ENCODE measurements at places on chromosomes 2 and 18. TPM values are rescaled to one million over a fixed set of nuclear protein-coding genes. Genes with fewer than 3 reads are reported as not detected.

FBXO48 gene
- 0.88 TPM for total RNA-seq

PLGLB2 gene
- 3.2 TPM for total RNA-seq

MC5R gene
- total RNA-seq, result 0.36 TPM

CAPN13 gene
- total RNA-seq, result not detected

CAVIN2 gene
- total RNA-seq, result 1.8 TPM

PDE11A gene
- total RNA-seq, result 0.36 TPM

GRCh38 chr2:141959016-141959415, 171.8 kb downstream of the LRP1B start:
- DNase-seq, result no peak

DNA sequence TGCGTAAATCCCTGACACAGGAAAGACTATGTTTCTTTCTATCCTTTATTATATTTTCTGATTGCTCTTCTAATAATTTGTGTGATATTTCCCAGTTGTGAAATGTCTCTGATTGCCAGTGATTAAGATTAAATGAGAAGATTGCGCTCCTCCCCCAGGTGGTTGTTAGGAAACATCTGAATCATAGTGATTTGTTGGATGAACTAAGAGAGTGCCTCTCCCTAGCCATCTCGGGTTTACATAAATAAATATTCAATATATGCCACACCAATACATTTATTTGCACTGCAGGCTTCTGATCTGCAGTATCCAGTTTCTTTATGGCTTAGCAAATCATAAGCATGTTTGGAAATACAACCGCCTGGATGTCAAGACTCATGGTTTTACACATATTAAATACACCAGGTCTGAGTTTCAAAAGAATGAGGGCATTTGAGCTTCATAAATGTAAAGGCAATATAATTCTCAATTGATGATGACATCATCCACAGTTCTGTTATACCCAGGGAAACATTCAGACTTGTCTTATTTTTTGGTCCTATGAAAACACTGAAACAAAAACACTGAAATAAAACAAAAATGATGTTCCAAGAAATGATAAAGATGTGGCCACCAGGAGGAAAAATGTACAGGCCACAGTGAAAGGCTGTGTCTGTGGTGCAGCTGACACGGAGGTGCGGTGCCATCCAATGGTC, 826.7 kb upstream of the ACVR2A start:
- DNase-seq, result no peak

GRCh38 chr2:69238449-69239031, 148.5 kb downstream of the GFPT1 start:
- DNase-seq, result no peak

DNA sequence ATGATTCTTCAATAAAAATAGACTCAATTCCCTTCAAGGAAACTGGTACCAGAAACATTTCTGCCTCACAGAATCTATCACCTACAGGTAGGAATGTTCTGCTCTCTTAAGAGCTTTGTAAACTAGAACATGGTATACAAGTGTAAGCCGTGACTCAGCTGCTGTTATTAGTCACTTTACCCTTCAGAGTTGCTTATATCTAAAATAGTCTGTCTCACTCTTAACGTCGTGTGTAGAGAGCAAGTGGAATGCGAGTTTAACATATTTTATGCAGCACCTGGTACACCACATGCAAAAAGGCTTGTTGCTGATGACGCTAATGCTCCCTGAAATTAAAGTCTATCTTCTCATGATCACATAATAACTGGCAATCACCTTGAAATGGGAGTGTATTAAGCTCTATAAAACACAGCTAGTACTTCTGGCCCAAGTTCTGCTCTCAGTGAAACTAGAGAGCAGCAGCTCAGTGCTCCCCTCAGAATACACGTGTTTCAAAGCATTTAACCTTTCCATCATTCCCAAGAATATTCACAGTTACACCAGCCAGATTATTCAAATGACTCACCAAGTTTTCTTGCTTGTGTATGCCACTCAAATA, 420.0 kb downstream of the ZEB2 start:
- DNase-seq, result peak; percentile 85

DNA sequence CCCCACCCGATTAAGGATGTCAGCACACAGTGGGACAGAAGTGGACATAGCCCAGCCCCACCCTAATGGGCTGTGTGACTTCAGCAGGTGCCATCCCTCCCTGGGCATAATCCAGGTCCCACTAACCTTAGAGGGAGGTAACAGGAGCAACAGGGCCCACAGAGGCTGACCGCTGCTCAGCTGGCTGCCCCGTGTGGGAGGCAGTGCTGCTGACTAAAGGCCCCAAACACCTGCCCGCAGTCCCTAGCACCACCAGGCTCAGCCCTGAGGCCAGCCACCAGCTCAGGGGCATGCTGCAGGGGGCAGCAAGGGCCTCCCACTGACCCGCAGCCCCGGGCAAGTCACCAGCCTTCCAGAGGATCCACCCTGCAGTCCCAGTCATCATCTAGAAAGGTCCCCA, 14.6 kb downstream of the BIN1 start:
- DNase-seq, result peak; percentile 73

- no peak for DNase-seq
These were observed 434.7 kb upstream of the SETBP1 start for GRCh38 chr18:44246001-44246400.

DNA sequence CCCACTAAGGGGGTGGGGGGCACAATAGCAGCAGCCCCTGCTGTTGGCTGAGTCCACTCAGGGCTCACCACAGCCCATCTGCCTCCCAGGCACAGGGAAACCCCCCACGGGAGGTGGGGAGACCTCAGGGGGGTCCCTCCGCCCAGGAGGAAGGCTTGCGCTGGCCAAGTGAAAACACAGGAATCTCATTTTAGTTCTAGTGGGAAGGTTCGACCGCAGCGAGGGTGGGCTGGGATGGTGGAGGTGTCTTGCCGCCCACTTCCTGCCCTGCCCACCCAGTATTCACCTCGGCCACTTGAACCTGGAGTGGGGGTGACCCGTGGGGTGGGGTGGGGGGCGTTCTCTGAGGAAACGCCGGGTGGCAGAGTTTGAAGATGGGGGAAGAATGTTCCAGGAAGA, 6.9 kb upstream of the BOK start:
- DNase-seq, result no peak

DNA sequence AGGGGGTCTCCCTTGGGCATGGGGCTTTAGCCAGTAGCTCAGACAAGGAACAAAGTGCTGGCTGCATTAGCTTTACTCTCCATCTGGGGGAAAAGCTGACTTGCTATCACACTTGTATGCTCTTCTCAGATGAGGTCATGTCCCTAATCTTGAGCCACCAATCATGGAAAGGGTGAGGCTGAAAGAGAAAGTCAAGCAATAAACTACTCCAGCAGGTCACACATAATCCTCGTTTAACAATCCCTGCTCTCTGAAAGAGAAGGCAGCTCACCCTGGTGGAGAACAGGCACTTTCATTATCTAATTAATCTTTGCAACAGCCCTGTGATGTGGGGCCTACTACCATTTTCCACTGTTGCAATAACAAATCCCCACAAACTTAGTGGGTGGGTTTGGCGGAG, 129.7 kb upstream of the CAPN13 start:
- DNase-seq, result no peak

- DNase-seq, result no peak
These were observed 630.1 kb upstream of the PIK3C3 start for GRCh38 chr18:41324934-41325333.

Measured in osteoblast (primary cell).